ENCODE measurements at places on chromosomes 2 and 18.
A peak's percentile ranks its signal among the peaks of the same experiment; 100 is the strongest.

DNA sequence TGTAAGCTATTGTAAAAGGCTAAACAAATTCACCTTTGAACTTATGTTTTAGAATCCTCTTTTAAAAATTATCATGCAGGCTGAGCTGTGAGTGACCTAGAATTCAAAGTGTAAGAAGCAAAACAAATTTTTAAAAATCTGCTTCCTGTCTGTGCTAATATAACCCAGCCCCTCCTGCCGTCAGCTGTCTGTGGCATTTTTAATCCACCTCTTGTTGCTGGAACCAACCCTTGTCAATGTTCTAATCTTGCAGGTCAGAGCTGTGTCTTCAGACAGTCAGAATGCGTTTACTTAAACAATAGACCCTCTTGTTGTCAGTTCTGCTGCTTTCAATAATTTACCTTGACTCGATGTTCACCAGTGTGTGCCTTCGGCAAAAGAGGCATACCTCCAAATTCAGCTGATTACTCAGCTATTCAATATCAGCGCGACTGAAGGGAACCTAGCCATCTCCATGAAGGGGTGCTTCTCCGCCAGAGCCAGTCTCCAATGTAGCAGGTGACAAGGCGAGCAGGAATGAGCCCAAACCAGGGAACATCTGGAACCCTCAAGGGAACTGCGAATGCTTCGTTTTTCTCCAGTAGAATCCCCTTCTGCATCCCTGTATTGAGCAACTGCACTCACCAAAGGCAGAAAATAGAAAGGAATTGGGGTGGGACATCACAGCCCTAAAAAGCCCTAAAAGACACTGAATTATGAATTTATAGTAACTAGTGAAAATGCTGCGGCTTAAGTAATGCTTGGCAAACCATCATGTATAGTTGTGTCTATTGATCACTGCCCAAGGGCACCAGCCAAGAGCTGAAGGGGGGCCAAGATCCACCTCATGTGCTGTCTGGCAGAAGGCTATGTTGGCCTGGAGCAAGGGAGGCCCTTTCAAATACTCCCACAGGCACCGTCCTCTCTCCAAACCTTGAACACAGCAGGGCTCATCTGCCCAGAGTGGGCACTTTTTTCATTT lies 62.5 kb downstream of the LYPD6B start:
- no peak for DNase-seq

DNA sequence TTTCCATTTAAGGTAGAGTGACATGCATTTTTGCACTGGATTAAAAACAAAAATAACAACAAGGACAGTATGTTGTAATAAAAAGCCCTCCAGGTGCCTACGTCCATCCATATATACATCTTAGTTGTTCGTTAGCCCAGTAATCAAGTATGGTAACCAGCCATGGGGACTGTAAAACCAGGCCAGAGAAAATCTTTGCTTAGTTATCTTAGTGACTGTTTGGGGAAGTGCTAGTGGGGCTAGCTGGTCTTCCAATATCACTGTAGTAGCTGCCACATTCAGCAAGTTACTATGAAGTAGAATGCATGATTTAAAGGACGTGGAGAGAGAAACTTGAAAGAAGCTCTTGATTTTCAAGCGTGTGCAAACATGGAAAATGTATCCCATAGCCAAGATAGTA lies 95.9 kb upstream of the STON1 start:
- DNase-seq: no peak

DNA sequence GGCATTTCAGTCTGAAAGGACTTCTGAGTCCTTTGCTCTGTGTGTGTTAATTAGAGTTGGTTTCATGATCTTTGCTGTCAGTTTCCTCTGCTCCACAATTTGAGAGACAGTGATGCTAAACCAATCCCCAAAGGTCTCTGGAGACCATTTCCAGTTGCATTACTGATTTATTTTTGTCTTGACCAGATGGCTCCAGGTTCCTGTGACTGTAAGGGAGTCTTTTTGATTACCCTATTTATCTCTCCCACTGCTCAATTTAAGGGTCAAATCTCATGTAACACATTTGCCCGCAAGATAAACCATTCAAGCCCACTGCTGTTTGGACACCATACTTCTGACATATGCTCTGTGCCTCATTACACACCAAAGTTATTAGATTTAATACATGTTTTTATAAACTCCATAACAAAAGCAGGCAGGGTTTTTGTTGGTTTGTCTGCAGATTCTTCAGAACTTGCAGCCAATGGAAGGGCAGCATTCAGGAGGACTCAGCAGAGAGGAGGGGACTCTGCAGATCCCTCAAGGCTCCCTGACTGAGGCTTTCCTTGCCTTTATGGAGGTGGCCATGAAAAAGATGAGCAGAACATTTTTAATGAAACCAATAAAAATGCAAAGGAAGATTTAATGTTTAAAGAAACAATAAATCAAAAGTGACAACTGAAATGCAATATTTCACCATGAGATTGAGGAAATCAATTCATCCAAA lies 889.3 kb upstream of the CELF4 start:
- peak; percentile 18 for DNase-seq

DNA sequence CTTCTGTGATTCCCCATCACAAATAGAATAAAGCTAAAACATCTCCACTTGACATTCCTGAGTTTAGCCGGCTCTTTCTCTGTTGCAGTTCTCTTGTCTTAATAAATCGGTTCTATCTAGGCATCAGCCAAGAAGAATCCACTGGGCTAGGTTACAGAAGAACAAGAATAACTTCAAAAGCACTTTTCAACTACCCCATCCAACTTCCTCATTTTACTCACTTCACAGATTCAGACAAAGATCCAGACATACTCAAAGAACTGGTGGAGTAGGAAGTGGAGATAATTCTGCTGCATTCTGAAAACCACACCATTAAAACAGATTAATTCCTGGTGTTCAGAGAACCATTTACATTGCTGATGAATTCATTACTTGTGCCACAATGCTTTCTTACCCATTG lies 9.6 kb upstream of the ALPK2 start:
- DNase-seq: no peak

GRCh38 chr2:138321458-138321857 lies 180.1 kb upstream of the SPOPL start:
- peak; percentile 98 for DNase-seq

- no peak for DNase-seq
Measured at GRCh38 chr2:30730736-30731647, 76.3 kb downstream of the CAPN13 start.

DNA sequence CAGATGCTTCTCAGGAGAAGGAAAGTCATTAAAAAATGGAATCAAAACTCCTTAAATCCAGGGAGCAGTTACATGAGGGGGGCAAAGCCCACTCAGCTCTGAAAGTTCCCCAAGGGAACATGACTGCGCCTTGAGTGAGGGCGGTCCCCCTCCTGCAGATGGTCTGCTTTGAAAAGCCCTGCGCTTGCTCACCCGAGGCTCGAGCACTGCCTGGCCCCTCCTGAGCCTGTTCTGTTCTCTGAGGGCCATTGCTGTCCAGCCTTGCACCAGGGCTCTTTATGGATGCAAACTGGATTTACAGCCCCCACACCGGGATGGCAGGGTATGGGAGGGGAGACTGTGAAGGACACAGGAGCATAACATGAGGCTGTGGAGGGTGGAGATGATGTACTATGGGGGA lies 37.8 kb upstream of the DNMT3A start:
- DNase-seq: no peak

DNA sequence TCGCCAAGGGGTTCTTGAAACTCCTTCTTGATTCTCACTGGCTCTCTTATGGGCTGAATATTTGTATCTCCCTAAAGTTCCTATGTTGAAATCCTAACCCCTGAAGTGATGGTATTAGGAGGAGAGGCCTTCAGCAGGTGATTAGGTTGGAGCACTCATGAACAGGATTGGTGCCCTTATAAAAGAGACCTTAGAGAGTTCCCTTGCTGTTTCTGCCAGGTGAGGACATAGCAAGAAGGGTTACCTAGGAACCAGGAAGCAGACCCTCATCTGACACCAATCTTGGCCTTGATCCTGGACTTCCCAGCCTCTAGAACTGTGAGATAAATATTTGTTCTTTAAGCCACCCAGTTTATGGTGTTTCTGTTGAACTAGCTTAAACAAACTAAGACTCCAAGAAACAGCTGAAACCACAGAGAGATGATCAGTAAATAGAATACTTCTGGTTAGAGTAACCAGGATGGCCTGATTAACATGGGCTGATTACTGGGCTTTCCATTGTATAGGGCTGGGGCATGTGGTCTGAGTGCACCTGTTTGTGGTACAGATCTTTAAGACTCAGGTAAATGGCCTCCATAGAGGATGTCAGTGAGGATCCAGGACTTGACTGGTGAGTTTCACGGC lies 7.7 kb upstream of the CDC42EP3 start:
- DNase-seq: peak; percentile 16

DNA sequence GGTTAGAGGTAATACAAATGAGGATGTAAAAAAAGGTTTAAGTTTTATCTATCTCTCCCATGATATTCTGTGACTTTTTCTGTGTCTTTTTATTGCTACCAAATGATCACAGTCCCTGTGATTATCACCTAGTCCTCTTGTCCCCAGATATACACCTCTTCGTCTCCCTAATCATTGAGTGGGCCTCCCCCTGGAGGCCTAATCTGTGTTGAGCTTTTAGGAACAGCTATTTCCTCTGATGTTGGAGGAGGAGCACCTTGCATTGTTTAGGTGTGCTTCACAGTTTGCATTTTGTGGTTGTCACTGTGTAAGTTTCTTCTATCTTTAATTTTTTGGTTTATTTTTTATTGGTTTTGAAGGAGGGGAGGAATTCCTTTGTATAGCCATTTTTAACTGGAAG lies 33.3 kb downstream of the CCDC85A start:
- DNase-seq: no peak

GRCh38 chr2:30213326-30213725 lies 18.0 kb upstream of the LBH start:
- DNase-seq: no peak

- no peak for DNase-seq
Measured at GRCh38 chr2:69943843-69944525, 17.4 kb downstream of the ASPRV1 start.

GRCh38 chr2:55875434-55876135 lies 48.0 kb downstream of the EFEMP1 start:
- no peak for DNase-seq

- no peak for DNase-seq
Measured at GRCh38 chr2:45654250-45654649, 2.8 kb downstream of the PRKCE start.

DNA sequence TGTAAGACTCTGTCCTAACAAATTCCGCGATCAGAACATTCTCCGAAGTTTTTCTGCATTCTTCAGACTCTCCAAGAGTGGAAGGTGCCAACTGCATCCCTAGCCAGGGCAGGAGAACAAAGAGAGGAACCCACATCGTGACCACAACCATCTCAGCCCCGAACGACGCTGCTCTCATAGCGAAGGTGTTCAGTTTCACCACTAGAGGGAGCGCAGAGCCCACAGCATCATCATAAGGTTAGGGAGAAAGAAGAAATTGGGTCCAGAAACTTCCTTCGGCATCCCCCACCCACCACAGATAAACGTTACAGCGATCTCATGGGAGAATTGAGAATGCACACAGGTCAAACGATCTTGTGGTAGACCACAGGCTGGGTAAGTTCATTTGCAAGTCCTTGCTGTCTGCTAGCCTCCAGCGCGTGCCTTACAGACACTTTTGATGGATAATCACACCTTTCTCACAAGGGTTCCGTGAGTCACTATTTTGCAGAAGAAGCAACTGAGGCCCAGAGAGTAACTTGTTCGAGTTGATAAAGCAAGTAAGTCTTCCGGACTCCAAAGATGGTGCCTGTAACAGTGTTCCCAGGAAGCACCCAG lies 53.7 kb upstream of the ARL4C start:
- peak; percentile 73 for DNase-seq

- DNase-seq: no peak
Measured at GRCh38 chr2:142048581-142048980, 82.2 kb downstream of the LRP1B start.

- DNase-seq: peak; percentile 63
Measured at GRCh38 chr2:58427572-58428095, 186.5 kb upstream of the FANCL start.

DNA sequence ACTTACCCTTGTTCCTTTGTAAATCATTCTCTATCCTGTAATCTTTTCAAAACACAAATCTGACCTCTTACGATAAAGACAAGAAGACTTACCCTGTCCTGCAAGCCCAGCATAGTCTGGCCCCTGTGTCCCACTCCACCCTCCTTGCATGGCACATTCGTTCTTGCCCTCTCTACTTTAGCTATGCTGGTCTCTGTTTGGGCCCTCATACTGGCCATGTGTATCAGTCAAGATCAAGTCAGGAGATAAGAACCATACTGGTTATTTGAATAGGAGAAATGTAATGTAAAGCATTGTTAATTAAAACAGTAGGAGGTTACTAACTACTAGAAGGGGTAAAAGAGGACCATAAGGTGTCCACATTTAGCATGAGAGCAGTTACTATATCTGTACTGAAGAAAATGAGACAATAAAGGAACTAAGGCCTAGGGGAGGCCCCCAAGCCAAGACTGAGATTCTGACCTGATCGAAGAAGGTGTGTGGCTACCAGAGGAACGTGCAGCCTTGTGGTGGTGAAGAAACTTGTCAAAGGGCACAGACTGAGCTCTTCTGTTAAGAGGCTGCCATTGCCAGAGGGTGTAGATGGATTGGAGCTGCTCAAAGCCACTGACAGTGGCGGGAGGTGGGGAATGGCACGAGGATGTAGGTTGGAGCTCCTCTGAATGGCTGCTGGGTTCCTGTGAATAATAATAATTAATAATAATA lies 80.8 kb downstream of the KCTD18 start:
- DNase-seq: no peak

GRCh38 chr2:17539611-17540092 lies 844 bp upstream of the VSNL1 start:
- DNase-seq: no peak

DNA sequence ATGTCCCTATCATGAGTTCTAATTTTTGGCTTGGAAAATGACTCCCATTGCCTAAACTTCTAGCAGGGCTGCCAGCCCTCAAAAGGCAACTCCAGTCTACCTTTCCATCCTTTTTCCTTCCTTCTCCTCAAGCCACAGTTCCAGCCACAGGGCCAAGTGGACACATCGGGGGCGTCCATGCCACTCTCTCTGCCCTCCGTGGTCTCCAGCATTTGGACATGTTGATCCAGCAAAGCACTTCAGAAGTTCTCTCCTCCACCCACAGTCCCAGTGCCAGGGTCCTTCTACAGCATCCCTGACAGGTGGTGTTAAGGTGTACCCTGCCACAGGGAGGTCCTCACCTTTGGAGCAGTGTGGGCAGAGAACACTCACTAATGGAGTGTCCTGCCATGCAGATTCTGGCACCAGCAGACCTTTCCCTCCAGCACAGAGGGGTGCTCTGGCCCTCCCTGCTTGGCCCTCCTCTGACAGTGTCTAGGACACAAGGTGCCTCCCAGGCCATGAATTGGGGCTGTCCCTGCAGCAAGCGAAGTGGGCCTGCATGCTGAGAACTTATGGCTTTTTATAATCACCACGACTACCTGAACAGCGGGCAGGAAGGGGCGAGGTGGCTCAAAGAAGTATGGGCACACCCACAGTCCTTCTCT lies 1.6 kb upstream of the FABP1 start:
- no peak for DNase-seq

GRCh38 chr2:157989227-157989626 lies 112.4 kb upstream of the UPP2 start:
- DNase-seq: no peak

GRCh38 chr2:30932870-30933269 lies 125.6 kb upstream of the CAPN13 start:
- DNase-seq: no peak

- no peak for DNase-seq
Measured at GRCh38 chr18:56374007-56374655, 264.3 kb downstream of the TXNL1 start.
